ENCODE measurements at places on chromosomes 7 and 10.
A peak's percentile ranks its signal among the peaks of the same experiment; 100 is the strongest.

DNA sequence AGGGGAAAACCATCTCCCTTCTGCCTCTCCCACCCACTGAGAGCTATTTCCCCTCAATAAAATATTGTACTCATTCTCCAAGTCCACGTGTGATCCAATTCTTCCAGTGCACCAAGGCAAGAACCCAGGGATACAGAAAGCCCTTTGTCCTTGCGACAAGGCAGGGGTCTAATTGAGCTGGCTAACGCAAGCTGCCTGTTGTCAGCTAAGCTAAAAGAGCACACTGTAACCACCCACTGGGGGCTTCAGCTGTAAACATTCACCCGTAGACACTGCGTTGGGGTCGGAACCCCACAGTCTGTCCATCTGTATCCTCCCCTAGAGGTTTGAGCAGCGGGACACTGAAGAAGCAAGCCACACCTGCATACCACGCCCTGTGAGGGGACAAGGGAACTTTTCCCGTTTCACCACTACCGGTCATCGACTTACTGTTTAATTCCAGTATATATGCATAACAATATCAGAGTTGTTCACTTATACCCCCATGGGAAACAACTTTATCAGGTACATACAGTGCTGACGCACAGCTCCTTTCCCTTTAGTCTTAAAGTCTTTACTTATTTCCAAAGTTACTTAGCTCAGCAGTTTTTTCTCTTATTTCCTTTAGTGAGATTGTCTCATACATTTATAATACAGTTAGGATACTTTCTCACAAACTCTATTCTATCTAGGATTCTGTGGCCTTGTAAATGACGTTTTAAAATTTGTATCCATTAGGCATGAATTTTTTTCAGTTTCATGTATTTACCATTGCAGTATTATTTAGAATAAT, 721.6 kb downstream of the ANKRD7 start:
- no peak for DNase-seq

DNA sequence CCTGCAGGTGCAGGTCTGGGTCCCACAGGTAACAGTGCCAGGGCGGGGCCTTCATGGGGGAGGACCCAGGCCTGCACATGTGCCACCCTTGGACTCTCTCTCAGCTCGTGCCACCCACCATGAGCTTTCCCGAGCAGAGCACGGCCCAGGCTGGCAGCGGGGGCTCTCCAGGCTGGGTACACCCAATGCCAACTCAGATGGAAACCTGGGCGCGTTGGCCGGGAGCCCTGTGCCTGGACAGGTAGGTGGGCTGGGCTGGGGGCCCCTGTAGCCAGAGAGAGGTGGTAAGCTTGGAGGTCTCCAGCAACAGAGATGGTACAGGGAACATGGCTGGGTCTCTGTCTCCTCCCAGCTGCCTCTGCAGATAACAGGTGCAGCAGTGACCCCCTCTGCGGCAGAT, 69.9 kb upstream of the ADARB2 start:
- no peak for DNase-seq

- no peak for DNase-seq
Observed at GRCh38 chr7:35749556-35749955, 51.3 kb upstream of the SEPTIN7 start.

DNA sequence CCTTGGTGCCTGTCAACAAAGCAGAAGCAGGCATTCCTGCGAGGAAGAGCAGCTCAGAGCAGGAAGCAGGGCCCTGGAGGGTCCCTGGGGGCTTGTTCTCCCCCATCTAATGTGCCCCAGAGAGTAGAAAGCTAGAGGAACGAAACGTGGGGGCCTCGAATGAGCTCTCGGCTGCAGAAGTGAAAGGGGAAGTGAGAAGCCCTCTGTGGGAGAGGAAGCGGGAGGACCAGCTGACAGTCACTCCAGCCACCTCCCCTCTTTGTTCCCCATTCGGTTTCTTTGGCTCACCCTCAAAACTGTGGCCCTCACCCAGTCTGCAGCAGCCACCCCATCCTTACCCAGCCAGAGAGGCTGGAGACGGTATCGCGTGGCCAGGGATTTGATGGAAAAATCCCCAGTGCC, 25.0 kb downstream of the C10orf105 start:
- DNase-seq, result no peak

DNA sequence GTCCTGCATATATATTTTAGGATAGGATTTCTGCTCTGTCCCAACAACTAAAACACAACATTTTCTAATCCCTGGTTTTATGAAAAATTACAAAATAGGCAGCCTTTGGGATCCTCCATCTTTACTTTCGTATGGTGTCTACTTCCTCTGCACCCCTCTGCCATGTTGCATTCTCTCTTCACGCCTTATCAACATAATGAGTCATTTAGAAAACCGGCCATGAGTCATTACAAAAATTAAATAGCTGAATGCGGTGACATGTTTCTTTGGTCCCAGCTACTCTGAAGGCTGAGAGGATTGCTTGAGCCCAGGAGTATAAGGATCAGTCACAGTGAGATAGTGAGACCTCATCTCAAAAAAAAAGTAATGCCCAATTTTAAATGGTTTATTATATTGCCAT, 148.1 kb upstream of the CELF2 start:
- DNase-seq, result peak; percentile 43

- DNase-seq, result no peak
Observed at GRCh38 chr10:110040108-110040507, 32.3 kb downstream of the ADD3 start.

DNA sequence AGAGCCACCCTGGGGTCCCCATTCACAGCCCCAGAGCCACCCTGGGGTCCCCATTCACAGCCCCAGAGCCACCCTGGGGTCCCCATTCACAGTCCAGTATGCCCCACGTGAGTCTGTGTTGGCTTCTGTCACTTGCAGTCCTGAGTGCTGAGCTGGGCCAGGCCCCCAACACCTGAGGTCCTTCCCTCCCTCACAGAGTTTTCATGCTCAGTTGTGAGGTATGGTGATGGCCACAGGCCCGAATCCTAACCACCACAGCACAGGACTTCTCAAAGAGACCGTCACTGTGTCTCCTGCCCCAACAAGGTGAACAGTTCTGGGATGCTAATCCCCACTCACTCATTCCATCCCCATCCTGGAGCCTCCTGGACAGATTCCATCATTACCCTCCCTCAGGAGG, 239.2 kb downstream of the PTPRN2 start:
- no peak for DNase-seq

DNA sequence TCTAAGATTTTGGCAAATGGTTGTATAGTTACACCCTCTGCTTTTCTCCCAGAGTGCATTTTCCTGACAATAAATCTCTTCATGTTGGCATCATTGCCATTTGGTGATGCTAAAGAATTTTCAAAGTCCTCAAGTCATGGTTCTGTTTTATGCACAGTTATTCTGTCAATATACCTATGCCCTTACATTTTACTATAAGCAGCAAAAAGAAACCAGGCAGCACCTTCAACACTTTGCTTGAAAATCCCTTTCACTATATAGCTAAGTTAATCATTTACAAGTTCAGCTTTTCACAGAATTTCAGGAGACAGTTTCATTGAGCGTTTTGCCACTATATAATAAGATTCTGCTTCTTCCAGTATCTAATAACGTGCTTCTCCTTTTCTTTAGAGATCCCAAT, 22.6 kb downstream of the FIGNL1 start:
- no peak for DNase-seq

DNA sequence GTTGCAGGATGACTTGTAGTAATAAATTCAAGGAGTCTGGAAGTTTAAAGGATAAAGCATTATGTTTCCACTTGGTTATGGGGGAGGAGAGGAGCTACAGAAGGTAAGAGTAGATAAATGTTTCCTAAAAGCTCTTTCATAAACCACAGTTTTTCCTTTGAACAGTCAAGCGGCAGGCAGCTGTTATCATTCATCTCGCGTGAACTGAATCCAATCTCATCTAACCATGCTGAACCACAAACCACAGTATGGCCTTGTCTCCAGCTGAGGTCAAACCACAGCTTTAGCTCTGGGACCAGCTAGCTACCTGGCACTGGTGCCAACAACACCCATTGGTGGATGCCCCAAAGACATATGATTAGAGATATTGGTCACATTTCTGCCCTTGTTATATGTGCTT, 63.3 kb downstream of the NOC3L start:
- DNase-seq, result no peak

Measured in foreskin keratinocyte (primary cell).